ENCODE measurements at places on chromosomes 6 and 20.
A peak's percentile ranks its signal among the peaks of the same experiment; 100 is the strongest.

DNA sequence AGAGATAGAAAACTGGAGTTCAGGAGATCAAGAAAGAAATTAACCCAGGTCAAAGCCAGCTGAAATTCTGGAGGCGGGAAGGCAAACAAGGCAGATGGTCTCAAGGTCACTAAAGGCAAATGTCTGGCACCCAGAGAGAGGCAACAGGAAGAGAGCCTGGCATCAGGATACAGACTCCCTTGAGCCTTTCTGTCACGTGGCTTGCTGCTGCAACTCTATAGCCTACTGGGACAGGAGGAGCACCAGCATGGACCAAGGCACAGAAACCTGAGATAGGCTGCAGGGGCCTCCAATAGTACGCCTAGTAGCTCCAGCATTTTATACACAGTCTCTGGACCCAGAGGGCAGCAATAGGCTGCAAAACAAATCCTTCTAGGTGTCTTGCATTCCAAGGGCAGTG is 75.1 kb downstream of the SEL1L2 start:
- DNase-seq: no peak
- H3K27ac ChIP-seq: no peak overlapping the region
- H3K4me1 ChIP-seq: peaks cover 13% of the 10 kb centered on the region

DNA sequence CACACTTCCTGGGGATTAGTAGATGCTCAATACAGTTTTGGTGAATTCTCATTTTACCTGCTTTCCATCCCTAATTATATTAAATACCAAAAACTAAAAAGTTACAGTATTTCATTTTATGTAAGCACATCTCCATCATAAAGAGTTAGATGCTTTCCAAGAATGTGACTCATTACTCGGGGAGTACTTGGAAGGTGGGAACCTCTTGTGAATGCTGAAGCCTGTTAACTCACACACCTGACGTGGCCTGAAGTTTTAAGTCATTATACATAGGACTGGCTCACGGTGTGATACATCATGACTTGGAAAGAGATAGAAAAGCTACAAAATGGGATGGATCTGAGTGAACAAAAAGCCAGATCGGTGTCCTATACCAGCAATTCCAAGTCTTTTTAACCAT is 2.2 kb upstream of the OSER1 start:
- H3K27me3 ChIP-seq: no peaks in the 10 kb centered on the region
- no peak for DNase-seq
- no peaks in the 10 kb centered on the region for H3K36me3 ChIP-seq
- no peak overlapping the region for H3K4me3 ChIP-seq

DNA sequence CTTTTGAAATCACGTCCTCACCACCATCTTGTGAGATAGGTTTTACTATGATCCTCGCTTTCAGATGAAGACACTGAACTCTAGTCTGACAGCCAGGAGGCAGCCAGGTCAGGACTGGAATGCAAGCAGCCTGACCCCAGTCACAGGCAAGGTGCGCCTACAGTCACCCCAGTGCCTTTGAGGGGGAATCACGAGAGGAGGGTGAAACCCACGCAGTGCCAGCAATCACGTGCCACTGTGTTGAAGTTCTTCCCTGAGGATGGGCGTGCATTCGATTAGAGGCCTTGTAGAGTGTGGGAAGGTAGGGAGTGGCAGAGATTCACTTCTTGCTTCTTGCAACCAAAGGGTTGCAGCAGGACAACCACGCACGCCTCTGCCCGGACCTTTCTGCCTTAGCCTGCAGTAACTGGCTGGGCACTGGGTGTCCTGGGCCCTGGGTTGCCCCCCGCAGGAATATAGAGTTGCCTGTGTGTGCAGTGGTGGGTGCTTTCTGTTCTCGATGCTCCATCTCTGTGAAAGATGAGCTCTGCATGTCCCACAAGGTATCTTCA is 33.7 kb upstream of the IRF4 start:
- H3K27ac ChIP-seq: no peak overlapping the region
- DNase-seq: no peak
- H3K27me3 ChIP-seq: no peaks in the 10 kb centered on the region
- no peaks in the 10 kb centered on the region for H3K4me1 ChIP-seq
- H3K36me3 ChIP-seq: no peaks in the 10 kb centered on the region
- no peak overlapping the region for H3K4me3 ChIP-seq

DNA sequence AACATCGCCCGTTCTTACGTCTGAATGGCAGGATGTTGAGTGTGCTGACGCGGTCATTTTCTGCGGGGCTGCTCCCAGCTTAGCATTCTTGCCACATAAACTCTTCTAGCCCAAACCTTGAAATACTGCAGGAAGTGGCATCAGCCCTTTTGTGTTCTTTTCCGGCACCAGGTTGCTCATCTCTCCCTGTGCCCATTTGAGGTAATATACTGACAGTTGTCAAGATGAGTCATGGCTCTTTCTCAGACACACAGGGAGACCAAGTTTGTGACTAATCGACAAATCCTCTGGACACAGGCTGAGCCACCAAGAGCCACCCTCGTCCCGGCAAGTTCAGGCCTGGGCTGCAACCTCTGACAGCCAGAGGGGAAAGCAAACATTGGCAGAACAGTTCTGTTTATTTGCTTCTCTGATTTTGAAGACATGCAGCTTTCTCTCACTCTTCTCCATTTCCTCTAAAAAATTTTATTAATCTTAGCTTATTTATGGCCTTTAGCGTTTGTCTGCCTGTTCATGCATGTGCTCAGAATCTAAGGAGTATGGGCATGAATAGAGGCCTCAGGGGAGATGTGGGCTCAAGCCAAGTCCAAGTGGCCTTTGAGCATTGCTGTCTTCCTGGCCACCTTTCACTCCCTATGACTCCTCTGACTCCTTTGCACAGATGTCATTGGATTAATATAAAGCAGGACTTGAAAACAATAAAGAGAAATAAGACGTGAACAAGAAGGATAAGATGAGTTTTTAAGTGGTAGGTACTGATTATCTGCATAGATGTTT is 328.2 kb upstream of the JAG1 start:
- peak; percentile 74 for DNase-seq
- no peaks in the 10 kb centered on the region for H3K36me3 ChIP-seq
- no peak overlapping the region for H3K4me3 ChIP-seq
- no peaks in the 10 kb centered on the region for H3K27me3 ChIP-seq

DNA sequence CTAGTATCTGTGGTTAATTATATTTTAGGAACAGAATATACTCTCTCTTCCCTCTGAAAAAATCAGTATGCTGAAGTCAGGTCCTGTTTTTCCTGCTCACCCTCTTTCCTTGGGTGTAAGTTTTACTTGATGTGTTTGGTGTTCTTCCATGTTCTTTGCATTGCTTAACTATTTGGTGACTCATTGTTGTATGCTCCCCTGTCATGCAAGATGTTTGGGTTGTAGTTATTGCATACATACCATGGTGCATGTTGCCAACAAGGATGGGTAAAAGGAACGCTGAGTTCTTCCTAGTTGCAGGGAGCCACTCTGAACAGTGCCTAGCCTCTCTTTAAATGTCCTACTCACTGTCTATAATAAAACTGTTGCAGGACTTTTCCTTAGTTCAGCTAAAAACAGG is 207.9 kb upstream of the LAMP5 start:
- no peaks in the 10 kb centered on the region for H3K36me3 ChIP-seq
- DNase-seq: no peak
- H3K4me3 ChIP-seq: no peak overlapping the region
- H3K4me1 ChIP-seq: no peaks in the 10 kb centered on the region
- no peaks in the 10 kb centered on the region for H3K27me3 ChIP-seq

DNA sequence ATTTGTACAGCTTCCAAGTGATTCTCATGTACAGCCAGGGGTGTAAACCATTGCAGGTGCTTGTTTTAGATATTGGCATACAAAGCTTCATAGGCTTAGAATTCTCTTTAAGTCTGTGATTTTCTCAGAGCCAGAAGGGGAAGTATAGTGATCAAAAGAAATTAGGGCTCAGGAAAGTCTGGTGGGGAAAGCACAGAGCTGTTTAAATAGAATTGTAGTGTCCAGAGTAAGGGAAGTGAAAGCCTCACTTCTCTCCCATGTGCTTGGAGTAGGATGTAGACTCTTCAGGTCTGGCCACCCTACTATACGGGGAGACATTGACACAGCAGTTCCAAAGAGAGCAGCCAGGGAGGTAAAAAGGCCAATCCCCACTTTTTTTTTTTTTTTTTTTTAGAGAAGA is 10.4 kb downstream of the GCNT2 start:
- no peak overlapping the region for H3K4me3 ChIP-seq
- H3K27ac ChIP-seq: no peak overlapping the region
- no peaks in the 10 kb centered on the region for H3K4me1 ChIP-seq
- no peak for DNase-seq

DNA sequence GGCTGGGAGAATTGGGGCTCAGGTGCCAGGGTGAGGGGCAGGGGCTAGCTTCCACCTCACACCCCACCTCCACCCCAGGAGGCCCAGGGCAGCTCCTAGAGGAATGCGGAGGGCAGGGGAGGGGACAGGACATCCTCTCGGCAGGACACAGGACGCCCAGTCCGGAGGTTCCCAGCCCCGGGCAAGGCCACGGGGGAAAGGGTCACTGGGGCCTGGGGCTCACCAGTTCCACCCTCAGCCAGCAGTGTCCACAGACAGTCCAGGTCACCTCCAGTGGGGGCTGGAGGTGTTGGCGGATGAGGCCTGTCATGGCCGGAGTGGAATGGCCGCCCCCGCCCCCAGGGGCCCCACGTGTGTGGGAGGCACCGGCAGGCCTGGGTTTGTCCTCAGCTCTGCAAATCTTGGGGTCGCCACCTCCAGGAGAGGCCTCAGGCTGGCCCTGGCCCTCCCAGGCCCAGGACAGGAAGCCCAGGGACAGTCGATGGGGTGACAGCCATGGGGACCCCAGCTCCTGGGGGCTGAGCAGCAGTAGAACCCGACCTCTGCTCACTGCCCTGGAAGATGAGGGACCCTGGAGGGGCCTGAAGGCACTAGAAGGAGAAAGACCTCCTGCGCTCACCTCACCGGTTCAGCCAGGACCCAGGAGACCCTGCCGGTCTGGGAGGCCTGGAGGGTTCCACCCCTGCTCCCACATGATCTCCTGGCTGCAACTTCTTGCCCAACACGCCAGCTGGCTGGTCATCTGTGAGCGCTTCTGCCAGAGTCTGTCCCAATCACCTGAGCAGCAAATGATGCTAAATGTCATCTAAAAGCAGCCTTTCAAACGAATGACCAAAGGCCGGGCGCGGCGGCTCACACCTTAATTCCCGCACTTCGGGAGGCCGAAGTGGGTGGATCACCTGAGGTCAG is 13.0 kb upstream of the ABHD16B start:
- H3K4me1 ChIP-seq: no peaks in the 10 kb centered on the region
- no peak for DNase-seq
- no peaks in the 10 kb centered on the region for H3K27me3 ChIP-seq

- peaks cover 3% of the 10 kb centered on the region for H3K36me3 ChIP-seq
- no peaks in the 10 kb centered on the region for H3K4me1 ChIP-seq
- no peak overlapping the region for H3K4me3 ChIP-seq
- DNase-seq: no peak
- no peaks in the 10 kb centered on the region for H3K27me3 ChIP-seq
Measured at GRCh38 chr20:4896971-4897497, 104.3 kb downstream of the SLC23A2 start.

GRCh38 chr6:4327841-4328240 is 192.5 kb upstream of the ECI2 start:
- no peaks in the 10 kb centered on the region for H3K36me3 ChIP-seq
- H3K27me3 ChIP-seq: no peaks in the 10 kb centered on the region
- H3K27ac ChIP-seq: no peak overlapping the region
- H3K4me1 ChIP-seq: peaks cover 11% of the 10 kb centered on the region
- no peak for DNase-seq

DNA sequence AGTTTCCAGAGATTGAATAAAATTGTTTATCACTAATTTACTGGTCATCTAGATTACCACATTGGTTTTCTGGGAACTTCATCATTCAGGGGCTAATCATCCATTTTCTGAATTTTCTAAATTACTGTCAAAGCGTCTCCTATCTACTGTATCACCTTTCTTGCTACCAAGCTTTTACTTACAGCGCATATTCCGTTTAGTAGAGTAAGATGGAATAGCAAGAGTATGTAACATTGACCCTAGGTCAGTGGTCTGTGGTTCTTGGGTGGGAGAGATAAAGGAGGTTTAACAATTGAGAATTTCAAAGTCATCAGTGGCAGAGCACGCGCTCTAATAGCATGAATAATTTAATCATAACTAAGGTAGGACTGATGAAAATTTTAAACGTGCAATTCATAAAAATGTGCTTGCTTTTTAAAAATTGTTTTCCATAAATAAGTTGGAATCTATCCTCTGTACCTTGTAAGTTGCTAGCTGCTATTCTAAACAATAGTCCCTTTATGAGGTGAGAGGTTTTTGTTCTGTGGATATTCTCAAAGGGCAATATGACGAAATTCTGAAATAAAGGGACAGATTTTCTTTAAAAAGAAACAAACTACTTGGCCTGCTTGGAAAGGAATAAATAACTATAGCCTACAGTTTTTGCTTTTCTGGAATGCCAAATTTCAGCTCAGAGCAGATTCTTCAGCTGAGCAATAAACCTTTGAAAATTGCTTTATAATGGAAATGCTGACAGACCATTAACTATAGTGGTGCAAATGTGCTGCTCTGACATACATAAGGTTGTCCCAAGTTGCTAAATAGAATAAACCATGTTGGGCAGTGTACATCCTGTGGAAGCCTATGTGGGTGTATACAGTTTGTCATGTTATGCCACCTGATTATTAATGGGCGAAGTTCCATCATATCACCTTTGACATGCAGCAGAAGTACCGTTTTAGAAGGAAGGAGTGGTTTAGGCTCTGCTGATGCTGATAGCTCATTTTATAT is 84.1 kb downstream of the ZFAND3 start:
- DNase-seq: no peak
- no peak overlapping the region for H3K4me3 ChIP-seq
- H3K4me1 ChIP-seq: no peaks in the 10 kb centered on the region
- no peak overlapping the region for H3K27ac ChIP-seq

- H3K27ac ChIP-seq: no peak overlapping the region
- H3K36me3 ChIP-seq: no peaks in the 10 kb centered on the region
- H3K27me3 ChIP-seq: no peaks in the 10 kb centered on the region
- H3K4me3 ChIP-seq: no peak overlapping the region
- no peak for DNase-seq
- H3K4me1 ChIP-seq: no peaks in the 10 kb centered on the region
Measured at GRCh38 chr6:5772408-5773120, 234.2 kb downstream of the NRN1 start.

GRCh38 chr6:5855787-5856470 is 150.8 kb downstream of the NRN1 start:
- H3K27me3 ChIP-seq: peaks cover under 1% of the 10 kb centered on the region
- no peaks in the 10 kb centered on the region for H3K4me1 ChIP-seq
- no peak overlapping the region for H3K4me3 ChIP-seq
- H3K27ac ChIP-seq: no peak overlapping the region
- no peak for DNase-seq

DNA sequence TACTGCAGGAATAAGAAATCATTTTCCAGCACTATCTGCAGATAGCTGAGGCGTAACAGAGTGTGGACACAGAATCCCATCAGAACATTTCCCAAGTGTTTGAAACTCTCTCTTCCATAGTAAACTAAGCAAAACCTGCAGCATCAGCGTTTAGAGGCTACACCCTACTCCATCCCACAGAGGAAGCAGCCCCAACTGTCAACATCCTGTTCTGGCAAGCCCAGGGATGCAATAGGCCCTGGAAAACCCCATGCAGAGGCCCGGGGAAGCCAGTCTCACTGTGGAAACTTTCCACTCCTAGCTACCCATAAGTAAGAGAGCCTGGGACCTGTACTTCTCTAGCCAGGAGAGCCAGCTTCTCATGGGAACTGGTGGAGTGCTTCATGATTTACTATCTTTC is 129.4 kb downstream of the LY86 start:
- DNase-seq: no peak
- no peak overlapping the region for H3K4me3 ChIP-seq
- peaks cover 14% of the 10 kb centered on the region for H3K4me1 ChIP-seq
- no peaks in the 10 kb centered on the region for H3K27me3 ChIP-seq
- no peaks in the 10 kb centered on the region for H3K36me3 ChIP-seq
